ENCODE measurements at places on chromosomes 16 and 17. TPM values are rescaled to one million over a fixed set of nuclear protein-coding genes. Genes with fewer than 3 reads are reported as not detected.

DNA sequence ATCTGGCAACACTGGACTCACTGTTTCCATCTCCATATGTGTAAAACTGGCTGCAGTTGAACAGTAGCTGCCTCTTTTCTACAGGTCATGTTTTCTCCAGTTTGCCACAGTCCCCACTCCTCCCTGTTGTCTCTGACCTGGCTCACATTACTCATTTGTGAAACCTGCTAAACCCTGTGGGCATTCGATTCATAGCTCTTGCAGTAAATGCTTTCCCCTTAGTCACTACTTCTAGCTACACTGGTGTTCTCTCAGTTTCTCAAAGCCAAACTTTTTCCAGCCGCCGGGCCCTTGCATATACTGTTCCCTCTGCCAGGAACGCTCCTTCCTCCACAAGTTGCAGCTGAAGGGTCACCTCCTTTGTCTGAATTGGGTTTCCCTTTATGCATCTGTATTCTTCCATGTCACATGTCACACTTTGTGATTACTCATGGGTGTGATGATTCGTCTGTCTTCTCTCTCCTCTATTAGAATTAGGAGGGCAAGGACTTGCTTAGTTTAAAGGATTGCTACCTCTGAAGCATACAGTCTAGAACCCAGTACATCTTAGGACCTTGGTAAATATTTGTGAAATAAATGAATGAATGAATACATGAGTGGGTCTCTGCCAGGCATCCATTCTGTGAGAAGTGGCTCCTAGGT, 15.0 kb upstream of the MT4 start:
- DNase-seq = no peak
- H3K4me3 ChIP-seq = no peak overlapping the region
- H3K36me3 ChIP-seq = no peaks in the 10 kb centered on the region

GRCh38 chr16:54152362-54153239, 134.0 kb downstream of the IRX3 start:
- no peaks in the 10 kb centered on the region for H3K4me1 ChIP-seq
- no peak for DNase-seq
- no peak overlapping the region for H3K4me3 ChIP-seq
- H3K27ac ChIP-seq = no peak overlapping the region

DNA sequence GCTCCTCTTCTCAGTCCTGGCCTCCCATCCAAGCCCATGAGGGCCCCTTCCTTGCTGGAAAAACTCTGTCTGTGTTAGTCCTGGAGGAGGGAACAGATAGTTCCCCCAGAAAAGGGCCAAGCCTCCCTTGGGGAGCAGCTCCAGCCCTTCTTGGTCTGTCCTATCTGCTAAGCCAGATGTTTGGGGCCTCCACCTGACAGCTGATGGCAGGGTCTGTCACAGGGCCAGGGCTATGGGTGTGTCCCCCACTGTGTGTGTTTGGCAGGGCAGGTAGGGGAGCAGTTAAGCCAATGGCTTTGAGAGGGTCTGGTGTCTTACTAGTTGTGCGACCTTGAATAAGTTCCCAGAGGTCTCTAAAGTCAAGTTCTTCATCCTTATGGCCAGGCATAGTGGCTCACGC, 13.6 kb upstream of the SLC4A1 start:
- H3K27ac ChIP-seq = no peak overlapping the region
- no peaks in the 10 kb centered on the region for H3K27me3 ChIP-seq
- no peak overlapping the region for H3K4me3 ChIP-seq
- no peak for DNase-seq

- H3K27ac ChIP-seq = peak overlapping the region; percentile 21
- peaks cover 60% of the 10 kb centered on the region for H3K4me1 ChIP-seq
- peak; percentile 17 for DNase-seq
- no peaks in the 10 kb centered on the region for H3K27me3 ChIP-seq
- H3K4me3 ChIP-seq = no peak overlapping the region
These were observed 6.3 kb downstream of the SLFN12L start for GRCh38 chr17:35531160-35531559.

DNA sequence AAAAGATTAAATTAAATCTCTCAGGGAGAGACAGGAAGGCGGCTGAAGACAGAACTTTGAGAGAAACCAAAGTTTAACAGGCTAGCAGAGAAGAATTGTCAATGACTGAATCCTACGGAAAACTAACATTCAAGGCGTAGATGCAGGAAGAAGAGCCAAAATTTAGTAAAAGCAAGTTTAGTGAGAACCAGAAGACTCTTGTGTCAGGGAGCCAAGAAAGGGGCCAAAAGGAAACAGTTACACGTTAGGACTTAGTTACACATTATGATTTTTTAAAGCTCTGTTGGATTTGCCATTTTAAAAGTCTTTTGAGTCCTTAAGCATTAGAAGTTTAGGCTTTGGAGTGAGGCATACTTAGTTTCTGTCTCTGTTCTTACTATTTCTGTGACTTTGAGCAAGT, 164.6 kb downstream of the CHD9 start:
- H3K4me1 ChIP-seq = no peaks in the 10 kb centered on the region
- no peak overlapping the region for H3K27ac ChIP-seq
- H3K27me3 ChIP-seq = no peaks in the 10 kb centered on the region
- no peak overlapping the region for H3K4me3 ChIP-seq
- no peak for DNase-seq

DNA sequence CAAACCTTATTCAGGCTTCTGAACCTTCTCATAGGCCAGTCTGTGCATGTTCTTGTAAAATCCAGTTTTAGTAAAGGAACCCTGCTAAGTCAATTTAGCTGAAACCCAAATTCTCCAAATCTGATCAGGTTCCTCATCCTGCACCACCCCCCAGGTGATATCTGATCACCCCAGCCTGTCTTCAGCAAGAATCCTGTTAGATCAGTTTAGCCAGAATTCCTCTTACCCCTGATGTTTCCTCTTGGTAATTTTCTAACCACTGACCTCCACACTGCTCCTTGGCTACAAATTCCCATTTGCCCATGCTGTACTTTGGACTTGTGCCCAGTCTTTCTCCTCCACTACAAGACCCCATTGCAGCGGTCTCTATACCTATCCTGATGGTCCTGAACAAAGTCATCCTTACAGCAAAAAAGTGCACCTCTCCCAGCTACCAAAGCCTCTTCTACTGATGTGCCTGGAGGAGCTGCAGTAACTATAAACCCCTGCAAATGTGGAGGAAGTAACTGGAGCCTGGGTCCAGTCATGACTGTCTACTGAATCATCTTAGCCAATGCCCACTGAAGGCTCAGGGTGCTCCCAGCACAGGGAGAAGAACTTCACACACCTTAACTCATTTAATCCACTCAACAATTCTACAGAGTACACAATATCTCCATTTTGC, 23.8 kb downstream of the TEX14 start:
- no peaks in the 10 kb centered on the region for H3K27me3 ChIP-seq
- no peak overlapping the region for H3K27ac ChIP-seq

GRCh38 chr16:85221771-85222154, 109.5 kb upstream of the CIBAR2 start:
- DNase-seq = no peak
- no peak overlapping the region for H3K27ac ChIP-seq
- no peaks in the 10 kb centered on the region for H3K36me3 ChIP-seq
- no peak overlapping the region for H3K4me3 ChIP-seq
- no peaks in the 10 kb centered on the region for H3K27me3 ChIP-seq

GRCh38 chr17:6435968-6436367, 1.0 kb upstream of the AIPL1 start:
- peaks cover 4% of the 10 kb centered on the region for H3K27me3 ChIP-seq
- no peaks in the 10 kb centered on the region for H3K4me1 ChIP-seq
- DNase-seq = peak; percentile 52
- H3K36me3 ChIP-seq = no peaks in the 10 kb centered on the region

DNA sequence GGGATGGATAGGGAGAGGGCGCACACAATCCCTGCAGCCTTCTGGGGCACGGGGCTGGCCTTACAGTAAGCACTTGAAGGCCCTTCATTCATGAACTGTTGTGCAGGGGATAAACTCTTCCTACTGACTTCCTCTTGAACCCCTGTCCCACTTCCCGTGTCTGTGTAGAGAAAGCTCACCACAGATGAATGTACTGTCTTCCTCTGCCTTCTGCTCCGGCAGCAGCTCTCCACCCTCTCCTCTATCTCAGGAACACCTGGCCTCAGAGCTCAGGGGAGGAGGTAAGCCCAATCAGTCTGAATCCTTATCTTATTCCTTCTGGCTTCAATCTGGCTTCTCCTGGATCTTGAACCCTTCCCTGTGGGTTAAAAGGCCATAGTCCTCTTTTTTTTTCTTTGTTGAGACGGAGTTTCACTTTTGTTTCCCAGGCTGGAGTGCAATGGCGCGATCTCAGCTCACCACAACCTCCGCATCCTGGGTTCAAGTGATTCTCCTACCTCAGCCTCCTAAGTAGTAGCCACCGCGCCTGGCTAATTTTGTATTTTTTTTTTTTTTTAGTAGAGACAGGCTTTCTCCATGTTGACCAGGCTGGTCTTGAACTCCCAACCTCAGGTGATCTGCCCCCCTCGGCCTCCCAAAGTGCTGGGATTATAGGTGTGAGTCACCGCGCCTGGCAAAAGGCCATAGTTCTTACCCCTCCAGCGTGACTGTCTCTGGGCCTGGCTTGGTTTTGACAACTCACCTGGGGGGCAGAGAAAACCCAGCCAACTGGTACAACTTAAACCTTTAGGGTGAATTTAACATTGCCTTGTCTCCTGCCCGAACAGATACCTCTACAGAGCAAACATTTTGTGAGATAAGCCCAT, 7.2 kb upstream of the SLC52A1 start:
- peak overlapping the region; percentile 65 for H3K4me3 ChIP-seq
- no peaks in the 10 kb centered on the region for H3K36me3 ChIP-seq
- H3K27ac ChIP-seq = peak overlapping the region; percentile 54
- H3K4me1 ChIP-seq = peaks cover 57% of the 10 kb centered on the region

DNA sequence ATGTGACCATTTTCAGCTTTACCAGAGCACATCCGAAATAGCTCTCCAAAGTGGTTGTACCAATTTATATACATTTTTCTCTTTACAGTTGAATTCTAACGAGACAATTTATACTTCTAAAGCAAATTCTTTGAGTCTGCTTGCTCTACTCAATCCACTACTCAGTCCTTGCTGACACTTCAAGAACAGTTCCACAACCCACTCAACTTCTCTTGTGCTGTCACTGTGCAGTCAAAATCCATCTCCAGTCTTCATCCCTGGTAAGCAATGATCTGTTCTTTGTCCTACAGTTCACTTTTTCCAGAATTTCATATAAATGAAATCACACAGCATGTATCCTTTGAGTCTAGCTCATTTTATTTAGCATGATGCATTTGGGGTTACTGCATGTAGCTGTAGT, 30.6 kb downstream of the NETO2 start:
- DNase-seq = no peak
- no peak overlapping the region for H3K27ac ChIP-seq
- no peaks in the 10 kb centered on the region for H3K4me1 ChIP-seq
- H3K36me3 ChIP-seq = no peaks in the 10 kb centered on the region
- H3K4me3 ChIP-seq = no peak overlapping the region
- no peaks in the 10 kb centered on the region for H3K27me3 ChIP-seq

DNA sequence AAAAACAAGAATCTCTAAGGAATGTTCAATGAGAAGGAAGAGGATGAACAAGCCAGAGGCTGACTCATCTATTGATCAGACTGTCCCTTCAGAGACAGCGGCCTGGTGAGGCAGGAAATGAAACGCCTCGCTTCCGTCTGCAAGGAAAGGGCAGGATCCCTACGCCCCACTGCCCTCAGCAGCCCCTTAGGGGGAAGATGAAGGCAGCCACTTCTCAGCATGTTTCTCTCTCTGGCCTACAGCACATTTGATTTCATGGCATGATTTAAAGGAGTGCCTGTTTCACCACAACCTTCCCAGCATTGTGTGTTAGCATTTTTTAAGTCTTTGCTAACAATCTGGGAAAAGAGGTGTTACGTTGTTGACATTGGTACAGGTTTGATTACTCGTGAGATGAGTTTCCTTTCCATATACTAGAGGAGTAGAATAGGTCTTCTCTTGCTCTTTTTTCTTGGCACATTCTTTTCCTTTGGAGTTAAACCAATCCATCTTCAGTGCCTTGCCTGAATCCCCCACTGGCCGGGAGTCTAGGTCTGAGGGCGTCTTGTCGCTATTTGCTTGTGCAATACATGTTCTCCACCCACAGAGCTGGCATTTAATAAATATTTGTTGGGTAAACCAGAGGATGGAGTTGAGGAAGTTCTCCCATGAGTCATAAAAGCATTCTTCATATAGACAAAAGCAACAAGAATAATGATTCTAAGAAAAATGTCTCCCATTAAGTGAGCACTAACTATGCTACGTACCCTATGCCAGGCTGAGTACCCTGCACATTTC, 47.4 kb downstream of the RBFOX3 start:
- no peaks in the 10 kb centered on the region for H3K36me3 ChIP-seq
- H3K27me3 ChIP-seq = peaks cover 4% of the 10 kb centered on the region
- no peaks in the 10 kb centered on the region for H3K4me1 ChIP-seq
- no peak overlapping the region for H3K27ac ChIP-seq

- H3K27me3 ChIP-seq = peaks cover 11% of the 10 kb centered on the region
- H3K4me1 ChIP-seq = no peaks in the 10 kb centered on the region
- DNase-seq = no peak
- no peaks in the 10 kb centered on the region for H3K36me3 ChIP-seq
These were observed 7.3 kb upstream of the DDX52 start for GRCh38 chr17:37650419-37651003.

GRCh38 chr16:86507173-86508027, 2.9 kb upstream of the FOXF1 start:
- H3K27me3 ChIP-seq = peaks cover 27% of the 10 kb centered on the region
- H3K4me1 ChIP-seq = peaks cover 11% of the 10 kb centered on the region
- H3K36me3 ChIP-seq = no peaks in the 10 kb centered on the region
- DNase-seq = peak; percentile 13
- no peak overlapping the region for H3K4me3 ChIP-seq

DNA sequence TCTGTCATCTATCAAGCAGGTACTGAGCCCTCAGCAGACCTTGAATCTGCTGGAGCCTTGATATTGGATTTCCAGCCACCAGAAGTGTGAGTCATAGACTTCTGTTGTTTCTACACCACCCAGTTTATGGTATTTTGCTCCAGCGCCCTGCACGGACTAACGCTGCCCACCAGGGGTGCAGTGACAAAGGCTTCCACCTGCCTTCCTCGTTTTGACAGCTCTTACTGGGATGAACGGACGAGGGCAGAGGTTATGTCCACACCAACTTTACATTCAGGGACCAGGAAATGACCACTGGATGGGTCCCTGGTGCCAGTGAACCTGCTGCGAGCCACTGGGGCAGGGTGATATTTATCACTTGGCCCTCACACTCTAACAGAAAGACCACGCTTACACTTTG, 66.6 kb upstream of the CBX4 start:
- H3K27ac ChIP-seq = no peak overlapping the region
- DNase-seq = no peak

GRCh38 chr17:80605326-80606066, 60.9 kb downstream of the RPTOR start:
- H3K4me3 ChIP-seq = no peak overlapping the region
- no peak for DNase-seq
- H3K27me3 ChIP-seq = no peaks in the 10 kb centered on the region
- H3K36me3 ChIP-seq = no peaks in the 10 kb centered on the region

- no peaks in the 10 kb centered on the region for H3K27me3 ChIP-seq
- H3K27ac ChIP-seq = no peak overlapping the region
- no peak for DNase-seq
- H3K36me3 ChIP-seq = no peaks in the 10 kb centered on the region
- no peak overlapping the region for H3K4me3 ChIP-seq
These were observed 214.1 kb downstream of the SEC14L1 start for GRCh38 chr17:77354670-77355455.

RPRML gene
- total RNA-seq = not detected

SAT2 gene
- total RNA-seq = 65.8 TPM

UBFD1 gene
- total RNA-seq = 41.2 TPM

CNGB1 gene
- total RNA-seq = not detected

PDXDC1 gene
- total RNA-seq = 86.7 TPM

NACA2 gene
- not detected for total RNA-seq

UBALD1 gene
- total RNA-seq = 41.0 TPM

FBXW10 gene
- total RNA-seq = not detected

HOXB6 gene
- 0.38 TPM for total RNA-seq
